ENCODE measurements at places on chromosomes 2 and 18. TPM values are rescaled to one million over a fixed set of nuclear protein-coding genes. Genes with fewer than 3 reads are reported as not detected.

The SCRN3 gene
- 15.7 TPM for total RNA-seq

The CMPK2 gene
- 5.6 TPM for total RNA-seq

- no peak for DNase-seq
- H3K27ac ChIP-seq, result no peak overlapping the region
- H3K4me3 ChIP-seq, result no peak overlapping the region
- H3K4me1 ChIP-seq, result peaks cover 45% of the 10 kb centered on the region
- no peaks in the 10 kb centered on the region for H3K27me3 ChIP-seq
Observed at GRCh38 chr2:32372519-32373182, 15.8 kb downstream of the BIRC6 start.

GRCh38 chr18:51153659-51154371 lies 43.7 kb downstream of the MEX3C start:
- no peak overlapping the region for H3K4me3 ChIP-seq
- H3K27me3 ChIP-seq, result no peaks in the 10 kb centered on the region
- H3K36me3 ChIP-seq, result no peaks in the 10 kb centered on the region
- no peak overlapping the region for H3K27ac ChIP-seq
- H3K4me1 ChIP-seq, result no peaks in the 10 kb centered on the region

DNA sequence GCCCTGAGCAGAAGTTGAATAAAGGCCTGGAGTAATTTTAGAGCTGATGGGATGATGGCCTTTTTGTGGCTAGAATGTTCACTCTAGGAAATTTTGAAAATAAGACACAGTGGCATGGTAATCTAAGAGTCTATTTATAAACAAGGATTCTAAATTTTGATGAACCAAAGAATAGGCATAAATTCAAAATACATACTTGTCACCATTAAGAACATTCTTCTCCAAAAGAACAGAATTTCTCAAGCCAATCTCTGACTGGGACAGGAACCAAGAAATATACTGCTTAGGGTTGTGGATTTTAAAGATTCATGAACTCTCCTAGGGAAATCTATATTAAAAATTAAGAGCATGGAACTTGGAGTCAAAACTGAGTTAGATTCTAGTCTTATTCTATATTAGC lies 98.2 kb upstream of the SETBP1 start:
- no peaks in the 10 kb centered on the region for H3K27me3 ChIP-seq
- no peaks in the 10 kb centered on the region for H3K4me1 ChIP-seq
- no peak overlapping the region for H3K4me3 ChIP-seq
- no peaks in the 10 kb centered on the region for H3K36me3 ChIP-seq
- no peak overlapping the region for H3K27ac ChIP-seq
- DNase-seq, result no peak

GRCh38 chr18:23453680-23454058 lies 582 bp downstream of the RIOK3 start:
- peak overlapping the region; percentile 97 for H3K4me3 ChIP-seq
- no peaks in the 10 kb centered on the region for H3K27me3 ChIP-seq
- peak overlapping the region; percentile 94 for H3K27ac ChIP-seq
- no peak for DNase-seq
- peaks cover 59% of the 10 kb centered on the region for H3K4me1 ChIP-seq
- H3K36me3 ChIP-seq, result no peaks in the 10 kb centered on the region

Measured in vagina (tissue), 2 donors.